ENCODE measurements at places on chromosomes 1 and 21. TPM values are rescaled to one million over a fixed set of nuclear protein-coding genes. Genes with fewer than 3 reads are reported as not detected.
A peak's percentile ranks its signal among the peaks of the same experiment; 100 is the strongest.

DNA sequence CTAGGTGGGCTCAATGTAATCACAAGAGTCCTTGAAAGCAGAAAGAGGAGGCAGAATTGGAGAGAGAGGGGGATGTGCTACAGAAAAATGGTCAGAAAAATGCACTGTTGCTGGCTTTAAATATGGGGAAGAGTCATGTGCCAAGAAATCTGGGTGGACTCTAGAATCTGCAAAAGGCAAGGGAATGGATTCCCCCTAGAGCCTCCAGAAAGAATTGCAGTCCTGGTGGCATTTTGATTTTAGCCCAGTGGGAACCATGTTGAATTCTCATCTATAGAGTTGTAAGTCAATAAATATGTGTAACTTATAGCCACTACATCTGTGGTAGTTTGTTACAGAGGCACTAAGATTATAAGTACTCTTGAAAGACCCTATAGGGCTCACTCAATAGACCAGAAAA lies 210.3 kb downstream of the ASTN1 start:
- DNase-seq, result no peak

DNA sequence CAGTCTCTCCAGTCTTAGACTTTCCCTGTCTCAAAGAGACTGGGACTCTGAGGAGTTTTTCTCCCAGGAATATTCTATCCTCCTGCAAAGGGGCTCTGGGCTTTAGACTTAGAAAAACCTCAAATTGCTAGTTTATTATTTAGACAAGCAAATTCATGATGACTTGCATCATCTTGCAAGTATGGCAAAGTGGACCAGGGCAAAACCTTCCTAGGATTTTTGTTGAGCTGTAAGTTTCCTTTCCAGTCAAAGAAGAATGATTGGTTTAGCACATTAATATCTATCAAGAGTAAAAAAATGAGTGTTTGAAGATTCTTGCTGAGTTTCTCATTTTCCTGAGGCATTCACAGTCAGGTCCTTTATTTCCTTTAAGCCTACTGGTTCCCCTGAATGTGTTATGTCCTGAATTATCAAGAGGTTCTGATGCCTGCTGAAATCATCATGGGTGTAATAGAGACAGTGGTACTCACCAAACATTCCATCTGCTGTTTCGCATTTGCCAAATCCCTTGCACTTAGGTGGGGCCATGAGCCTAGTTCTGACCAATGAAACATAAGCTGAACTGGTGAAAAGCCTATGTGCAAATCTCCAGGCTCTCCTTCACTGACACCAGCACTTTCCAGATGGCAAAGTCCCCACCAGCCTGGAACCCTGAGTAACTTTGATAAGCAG lies 25.2 kb upstream of the SPAG17 start:
- no peak for DNase-seq

DNA sequence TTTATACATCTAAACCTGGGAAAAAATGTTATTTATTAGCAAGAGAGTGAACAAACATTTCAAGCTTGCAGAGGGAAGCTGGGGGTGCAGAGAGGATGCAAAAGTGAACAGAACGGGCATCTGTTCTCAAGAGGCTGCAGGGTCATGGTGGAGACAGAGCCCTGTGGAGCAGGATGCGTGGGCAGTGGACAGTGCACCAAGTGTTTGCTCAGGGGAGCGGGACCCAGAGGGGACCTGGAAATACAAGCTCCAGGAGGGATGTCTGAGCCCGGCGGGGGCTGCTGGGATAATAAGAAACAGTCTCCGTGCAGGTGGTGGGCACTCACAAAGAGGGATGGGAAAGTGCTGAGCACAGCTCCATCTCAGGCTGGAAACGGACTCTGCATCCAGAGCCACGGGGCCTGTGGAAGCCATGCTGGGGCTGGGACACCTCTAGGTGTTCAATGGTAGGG lies 105.3 kb upstream of the SLC45A1 start:
- DNase-seq, result no peak

DNA sequence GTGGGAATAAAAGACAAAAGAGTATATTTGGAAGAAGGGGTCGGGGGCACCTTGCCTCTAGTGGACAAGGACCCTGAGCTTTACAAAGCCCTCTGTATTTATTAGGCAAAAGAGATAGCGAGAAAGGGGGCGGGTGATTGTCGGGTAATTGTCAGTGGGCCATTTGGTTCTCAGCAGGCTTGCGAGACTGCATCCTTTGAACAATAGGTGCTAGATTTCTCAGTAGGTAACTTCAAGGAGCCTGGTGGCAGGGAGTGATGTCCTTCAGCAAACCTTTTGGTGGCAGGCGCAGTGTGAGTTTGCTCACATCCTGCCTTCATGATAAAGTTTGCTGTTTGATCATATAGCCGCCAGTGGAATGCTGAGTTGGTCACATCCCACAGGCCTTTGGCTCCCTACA lies 71.4 kb downstream of the AXDND1 start:
- no peak for DNase-seq

GRCh38 chr21:35512346-35512745 lies 463.2 kb upstream of the RUNX1 start:
- no peak for DNase-seq

DNA sequence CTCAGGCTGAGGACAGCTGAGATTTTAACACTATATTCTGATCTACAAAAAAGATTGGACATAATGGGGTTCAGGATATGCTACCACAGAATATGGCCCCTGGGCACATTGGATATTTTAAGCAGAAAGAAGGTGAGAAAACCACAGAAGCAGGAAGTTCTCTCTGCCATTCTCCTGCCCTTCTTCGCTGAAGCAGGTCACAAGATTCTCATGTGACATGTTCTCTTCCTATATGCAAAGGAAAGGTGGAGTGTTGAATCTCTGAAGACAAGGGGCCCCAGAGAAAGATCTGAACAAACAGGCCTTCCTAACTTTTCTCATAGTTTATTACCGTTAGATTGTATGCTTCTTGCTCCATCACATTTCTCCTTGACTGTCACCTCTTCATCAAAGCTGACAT lies 285.7 kb downstream of the S1PR1 start:
- DNase-seq, result no peak

DNA sequence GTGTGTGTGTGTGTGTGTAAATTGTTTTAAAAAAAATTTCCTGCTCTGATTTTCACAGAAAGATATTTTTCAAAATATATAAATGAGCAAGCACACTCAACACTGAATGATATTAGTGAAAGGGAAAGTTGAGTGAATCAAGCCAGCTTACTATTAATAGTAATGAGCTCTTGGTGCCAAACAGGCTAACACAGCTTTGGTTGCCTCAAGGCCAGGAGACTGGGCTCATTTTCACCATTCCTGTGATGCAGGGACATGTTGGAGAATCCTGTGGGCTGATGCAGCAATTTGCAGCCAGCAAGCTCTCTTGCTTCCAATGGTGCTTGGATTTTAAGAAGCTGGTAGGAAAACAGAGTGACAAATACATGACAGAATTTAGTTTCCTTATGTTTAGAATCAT lies 30.2 kb downstream of the PLA2G4A start:
- no peak for DNase-seq

DNA sequence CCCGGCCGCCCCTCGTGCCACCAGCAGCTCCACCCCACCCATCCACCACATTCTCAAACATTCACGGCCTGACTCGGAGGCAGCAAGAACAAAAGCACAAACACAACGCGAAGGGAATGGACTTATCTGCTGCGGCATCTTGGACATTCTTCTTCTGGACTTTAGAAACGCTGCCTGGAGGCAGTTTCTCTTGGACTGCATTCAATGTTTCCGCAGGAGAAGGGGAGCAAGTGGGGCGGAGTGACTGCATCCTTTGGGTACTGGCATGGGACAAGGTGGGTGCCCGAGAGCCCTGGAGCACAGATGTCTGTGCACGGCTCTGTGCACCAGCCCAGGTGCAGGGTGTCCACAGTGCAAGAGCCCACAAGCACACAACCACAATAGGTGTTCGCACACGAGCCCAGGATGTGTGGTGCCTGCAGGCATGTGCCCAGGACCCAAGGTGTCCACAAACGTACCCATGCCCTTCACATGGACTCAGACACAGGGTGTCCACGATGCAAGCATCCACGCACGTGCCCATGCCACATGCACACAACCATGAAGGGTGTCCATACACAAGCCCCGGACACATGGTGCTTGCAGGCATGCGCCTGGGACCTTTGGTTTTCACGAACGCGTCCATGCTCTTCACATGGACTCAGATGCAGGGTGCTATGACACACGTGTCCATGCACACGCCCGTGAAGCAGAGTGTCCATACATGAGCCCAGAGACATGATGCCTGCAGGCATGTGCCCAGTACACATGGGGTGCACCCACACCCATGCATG lies 53.6 kb downstream of the WNT9A start:
- DNase-seq, result peak; percentile 3

- no peak for DNase-seq
These were observed 276.7 kb downstream of the PCP4 start for GRCh38 chr21:40143822-40144525.

DNA sequence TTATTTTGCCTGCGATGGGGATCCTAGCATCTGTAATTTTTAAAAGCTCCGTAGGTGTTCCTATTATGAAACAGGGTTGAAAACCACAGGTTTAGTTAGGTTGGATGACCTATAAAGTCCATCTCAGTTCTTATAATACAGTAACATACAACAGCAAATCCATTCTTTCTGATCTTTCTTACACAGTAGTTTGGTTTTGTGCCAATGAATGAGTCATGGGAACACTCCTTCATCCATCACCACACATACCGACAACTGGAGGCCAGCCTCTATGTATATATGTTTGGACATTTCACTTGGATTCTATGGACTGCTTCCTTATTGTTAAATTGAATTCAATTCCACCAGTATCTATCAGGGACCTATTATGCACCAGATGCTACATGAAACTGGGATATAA lies 118.4 kb upstream of the L1TD1 start:
- DNase-seq, result no peak

DNA sequence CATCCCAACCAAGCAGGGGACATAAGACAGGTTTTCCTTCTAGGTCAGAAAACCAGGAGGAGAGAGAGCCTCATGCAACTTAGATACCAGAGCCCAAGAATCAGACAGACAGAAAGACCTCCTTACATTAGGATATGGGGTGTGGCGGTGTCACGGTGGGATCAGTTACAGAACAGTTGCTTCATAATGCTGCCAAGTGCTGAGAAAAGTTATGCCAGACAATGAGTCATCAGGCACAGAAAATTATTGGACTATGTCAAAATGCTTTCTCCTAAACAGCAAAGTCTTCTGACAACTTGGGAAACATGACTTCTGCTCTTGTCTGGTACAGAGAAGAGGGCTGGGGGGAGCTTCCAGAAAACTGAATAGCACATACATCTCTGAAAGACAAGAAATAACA lies 1120.2 kb upstream of the TMPRSS15 start:
- no peak for DNase-seq

DNA sequence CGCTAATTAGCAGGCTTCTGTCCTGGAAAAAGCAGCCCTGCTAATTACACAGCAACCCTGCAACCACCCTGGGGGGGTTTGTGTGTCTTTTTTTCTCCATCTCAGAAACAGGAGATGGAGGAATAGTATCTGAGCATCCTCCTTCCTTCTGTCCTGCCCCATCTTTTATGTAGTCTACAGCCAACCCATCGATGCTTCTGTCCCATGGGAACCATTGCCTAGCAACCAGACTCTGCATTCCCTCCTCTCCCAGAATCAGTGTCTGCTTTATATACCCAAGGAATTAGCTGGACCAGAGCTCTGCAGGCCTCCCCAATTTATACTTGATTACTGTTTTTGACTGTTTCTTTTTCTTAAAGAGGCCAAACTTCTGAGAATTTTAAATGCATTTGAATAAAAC lies 35.1 kb downstream of the LRRC38 start:
- no peak for DNase-seq

DNA sequence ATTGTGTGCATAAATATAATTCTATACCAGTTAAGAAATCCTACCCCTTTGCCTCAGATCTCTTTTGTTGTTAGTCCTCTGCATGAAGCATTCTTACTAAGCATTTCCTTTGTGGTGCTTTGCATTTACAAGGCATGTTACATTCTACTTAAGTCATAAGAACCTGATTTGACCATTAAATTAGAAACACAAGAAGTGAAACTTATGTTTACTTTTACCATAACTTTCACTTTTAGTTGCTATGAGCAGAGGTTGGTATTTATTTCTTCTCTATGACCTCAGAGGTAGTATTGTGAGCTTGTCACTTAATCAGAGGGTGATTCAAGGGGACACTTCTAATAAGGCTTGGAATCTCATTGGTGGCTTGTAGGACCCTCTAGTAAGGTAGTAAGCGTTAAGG lies 9.0 kb downstream of the FAM20B start:
- no peak for DNase-seq

- peak; percentile 72 for DNase-seq
These were observed 1.7 kb downstream of the TMCC2 start for GRCh38 chr1:205229399-205229871.

DNA sequence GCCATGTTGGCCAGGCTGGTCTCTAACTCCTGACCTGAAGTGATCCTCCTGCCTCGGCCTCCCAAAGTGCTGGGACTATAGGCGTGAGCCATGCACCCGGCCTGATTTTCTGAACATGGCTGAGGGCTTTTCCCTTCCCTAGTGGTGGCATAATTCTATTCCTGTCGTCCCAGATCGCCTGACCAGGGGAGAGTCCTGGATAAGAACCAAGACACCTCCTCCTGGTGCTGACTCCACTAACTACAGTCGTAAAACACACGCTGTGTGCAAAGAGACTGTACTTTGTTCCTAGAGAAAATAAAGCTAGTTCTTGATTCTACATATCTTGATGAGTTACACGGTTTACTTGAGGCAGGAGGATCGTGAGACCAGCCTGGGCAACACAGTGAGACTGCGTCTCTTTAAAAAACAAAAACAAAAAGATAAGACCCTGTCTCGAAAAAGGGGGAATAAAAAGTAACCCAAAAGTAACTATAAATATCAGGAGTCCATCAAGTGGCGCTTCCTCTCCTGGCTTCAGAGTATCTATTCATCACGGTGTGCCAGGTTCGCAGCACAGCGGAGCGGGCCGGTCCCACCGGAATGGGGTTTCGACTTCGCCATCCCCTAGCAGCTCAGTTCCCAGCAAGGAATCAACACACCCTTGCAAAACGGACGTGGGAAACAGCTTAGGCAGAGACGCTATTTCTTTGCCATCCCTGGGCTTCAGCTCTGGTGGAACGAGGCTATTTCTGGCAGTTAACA lies 973 bp downstream of the SDF4 start:
- DNase-seq, result no peak

- DNase-seq, result no peak
These were observed 74.8 kb downstream of the CASZ1 start for GRCh38 chr1:10721381-10722321.

- DNase-seq, result no peak
These were observed 10.6 kb downstream of the OR2W3 start for GRCh38 chr1:247905910-247906503.

GRCh38 chr1:232474826-232475225 lies 155.1 kb downstream of the SIPA1L2 start:
- DNase-seq, result no peak

Gene GUCA2B
- total RNA-seq, result not detected

Gene CALML6
- not detected for total RNA-seq

Gene CYP4B1
- 243 TPM for total RNA-seq

Gene NFASC
- total RNA-seq, result 44.0 TPM

Gene KRTAP19-1
- total RNA-seq, result not detected

Gene LCA5L
- not detected for total RNA-seq

Gene NECTIN4
- total RNA-seq, result not detected

Gene DNAJC11
- 12.9 TPM for total RNA-seq

Gene ATP6V1G3
- total RNA-seq, result not detected

Gene CNKSR1
- total RNA-seq, result not detected
